ENCODE measurements at places on chromosomes 11 and 22.
A peak's percentile ranks its signal among the peaks of the same experiment; 100 is the strongest.

- no peak for DNase-seq
Measured at GRCh38 chr11:118168751-118169150, 7.7 kb downstream of the SCN2B start.

DNA sequence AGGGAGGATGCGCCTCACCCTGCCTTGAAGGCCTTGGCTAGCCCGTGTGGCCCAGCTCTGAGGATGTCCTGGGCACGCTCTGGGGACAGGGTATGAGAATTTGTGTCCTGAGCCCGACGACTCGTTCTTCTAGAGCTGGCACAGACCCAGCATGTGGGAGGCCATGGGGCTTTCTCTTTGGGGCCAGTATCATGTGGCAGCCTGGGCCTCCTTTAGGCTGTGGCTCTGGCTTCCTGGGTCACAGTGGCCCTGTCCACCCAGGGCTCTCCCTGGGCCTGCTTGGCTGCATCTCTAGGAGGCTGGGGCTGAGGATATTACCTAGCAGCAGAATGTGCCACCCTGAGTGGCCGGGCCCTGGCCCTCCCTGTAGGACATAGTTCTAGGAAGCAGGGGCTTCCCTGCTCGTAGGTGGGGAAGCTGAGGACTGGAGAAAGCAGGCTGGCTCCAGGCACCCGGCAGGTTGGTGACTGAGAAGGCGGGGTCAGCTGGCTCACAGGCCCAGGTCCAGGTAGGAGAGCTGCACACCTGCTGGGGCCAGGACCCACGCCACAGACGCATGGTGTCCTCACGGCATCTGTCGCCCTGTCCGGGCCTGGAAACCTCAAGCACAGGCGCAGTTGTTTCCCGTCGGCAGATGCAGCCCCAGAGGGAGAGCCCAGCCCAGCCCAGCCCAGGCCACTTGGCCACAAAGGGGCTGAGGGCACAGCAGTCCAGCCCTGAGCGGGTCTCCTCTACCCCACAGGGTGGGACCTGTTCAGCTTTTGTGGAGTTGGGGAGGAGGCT is 6.8 kb downstream of the CCDC188 start:
- no peak for DNase-seq

DNA sequence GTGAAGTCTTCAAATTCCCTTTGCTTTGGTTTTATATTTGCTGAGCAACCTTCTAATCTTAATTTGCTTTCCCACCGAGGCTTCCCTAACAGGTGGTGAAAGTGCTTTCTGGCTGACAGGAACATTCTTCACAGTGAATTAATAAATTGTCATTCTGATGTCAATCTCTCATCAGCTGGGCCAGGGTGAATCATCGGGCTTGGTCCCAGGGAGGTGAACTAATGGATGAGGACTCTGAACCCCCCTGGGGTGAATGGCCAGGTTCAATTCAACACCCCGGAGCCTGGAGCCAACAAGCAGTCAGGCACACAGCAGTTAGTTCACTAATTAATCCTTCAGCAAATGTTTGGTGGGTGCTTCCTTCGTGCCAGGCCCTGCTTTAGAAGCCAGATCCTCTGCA is 155.4 kb upstream of the PDGFD start:
- no peak for DNase-seq

- DNase-seq: no peak
Measured at GRCh38 chr11:87320123-87320522, 282.4 kb downstream of the TMEM135 start.

DNA sequence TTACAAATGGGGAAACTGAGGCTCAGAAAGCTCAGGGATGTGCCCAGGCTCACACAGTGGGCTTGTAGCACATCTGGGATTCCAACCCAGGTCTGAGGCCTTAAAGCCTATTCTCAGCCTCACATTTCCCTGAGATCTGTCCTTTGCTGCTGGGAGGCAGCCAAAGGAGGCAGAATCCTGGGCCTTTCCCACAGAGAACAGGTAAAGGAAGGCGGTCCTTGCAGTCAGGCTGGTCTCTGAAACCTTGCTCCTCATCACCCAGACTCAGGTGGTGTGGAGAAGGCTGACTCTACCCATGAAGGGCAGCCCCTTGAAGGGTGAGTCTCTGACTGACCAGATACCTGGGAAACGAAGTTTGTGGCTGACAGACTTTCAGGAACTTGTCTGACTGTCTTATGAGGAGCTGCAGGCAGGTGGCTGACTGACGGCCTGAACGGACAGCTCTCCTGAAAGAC is 7.8 kb downstream of the SLCO2B1 start:
- DNase-seq: no peak

GRCh38 chr11:107203656-107204055 is 185.4 kb upstream of the GUCY1A2 start:
- no peak for DNase-seq

DNA sequence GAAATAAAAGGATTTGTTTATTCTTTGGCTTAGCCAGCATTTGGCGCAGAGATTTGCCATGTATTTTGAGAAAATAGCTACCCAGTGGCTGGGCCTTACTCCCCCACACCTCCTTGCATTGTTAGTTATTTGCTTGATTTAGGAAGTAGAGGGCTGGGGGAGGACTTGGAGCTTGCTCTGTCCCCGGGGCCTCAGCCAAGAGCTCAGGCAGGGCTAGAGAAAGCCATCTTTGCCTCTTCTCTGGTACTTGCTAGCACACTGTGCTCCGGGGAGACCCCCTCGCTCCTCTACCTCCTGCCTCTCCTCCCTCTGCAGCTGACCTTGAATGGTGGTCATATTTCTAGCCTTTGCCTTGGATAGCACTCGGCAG is 93.0 kb downstream of the SCN3B start:
- DNase-seq: no peak

DNA sequence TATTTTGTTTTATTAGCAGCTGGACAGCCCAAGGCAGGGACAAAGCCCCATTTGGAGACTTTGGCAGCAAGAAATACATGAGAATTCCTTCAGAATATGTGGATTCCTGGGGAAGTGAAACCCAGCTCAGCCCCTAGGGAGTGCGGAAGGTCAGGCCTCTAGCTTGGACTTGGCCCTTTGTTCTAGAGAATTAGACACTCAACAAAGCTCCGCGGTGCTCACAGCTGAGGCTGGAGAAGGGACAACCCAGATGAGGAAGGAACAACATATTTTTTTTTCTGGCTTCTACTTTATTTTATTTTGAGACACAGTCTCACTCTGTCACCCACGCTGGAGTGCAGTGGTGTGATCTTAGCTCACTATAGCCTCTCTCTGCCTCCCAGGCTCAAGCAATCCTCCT is 44.7 kb upstream of the SEPTIN5 start:
- DNase-seq: no peak

GRCh38 chr11:19458231-19458630 is 217.5 kb upstream of the E2F8 start:
- no peak for DNase-seq

DNA sequence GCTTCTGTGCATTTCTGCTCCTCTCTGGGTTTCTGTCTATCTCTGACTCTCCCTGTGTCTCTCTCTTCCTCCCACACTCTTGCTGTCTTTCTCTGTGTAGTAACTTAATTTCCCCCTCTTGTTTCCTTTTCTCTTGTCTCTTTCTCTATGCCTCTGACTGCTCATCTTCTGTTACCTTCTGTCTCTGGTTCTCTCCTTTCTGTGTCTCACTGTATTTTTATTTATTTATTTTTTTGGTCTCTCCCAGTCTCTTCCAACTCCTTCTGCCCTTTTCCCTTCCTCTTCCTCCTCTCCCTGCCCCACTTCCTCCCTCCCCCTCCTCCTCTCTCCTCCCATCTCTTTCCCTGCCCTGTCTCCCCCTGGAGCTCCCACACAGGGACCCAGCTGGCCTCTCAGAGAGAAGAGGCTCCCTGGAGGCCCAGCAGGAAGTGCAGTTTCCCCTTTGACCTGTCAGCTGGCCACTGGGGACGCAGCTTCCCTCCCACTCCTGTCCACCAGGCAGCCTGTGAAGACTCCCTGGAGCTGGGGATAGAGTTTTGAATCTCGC is 38.3 kb upstream of the MYH9 start:
- no peak for DNase-seq

- DNase-seq: peak; percentile 29
Measured at GRCh38 chr22:50274311-50274710, 4.1 kb upstream of the MAPK11 start.

GRCh38 chr11:97354026-97354425 is 964.2 kb downstream of the JRKL start:
- DNase-seq: no peak

DNA sequence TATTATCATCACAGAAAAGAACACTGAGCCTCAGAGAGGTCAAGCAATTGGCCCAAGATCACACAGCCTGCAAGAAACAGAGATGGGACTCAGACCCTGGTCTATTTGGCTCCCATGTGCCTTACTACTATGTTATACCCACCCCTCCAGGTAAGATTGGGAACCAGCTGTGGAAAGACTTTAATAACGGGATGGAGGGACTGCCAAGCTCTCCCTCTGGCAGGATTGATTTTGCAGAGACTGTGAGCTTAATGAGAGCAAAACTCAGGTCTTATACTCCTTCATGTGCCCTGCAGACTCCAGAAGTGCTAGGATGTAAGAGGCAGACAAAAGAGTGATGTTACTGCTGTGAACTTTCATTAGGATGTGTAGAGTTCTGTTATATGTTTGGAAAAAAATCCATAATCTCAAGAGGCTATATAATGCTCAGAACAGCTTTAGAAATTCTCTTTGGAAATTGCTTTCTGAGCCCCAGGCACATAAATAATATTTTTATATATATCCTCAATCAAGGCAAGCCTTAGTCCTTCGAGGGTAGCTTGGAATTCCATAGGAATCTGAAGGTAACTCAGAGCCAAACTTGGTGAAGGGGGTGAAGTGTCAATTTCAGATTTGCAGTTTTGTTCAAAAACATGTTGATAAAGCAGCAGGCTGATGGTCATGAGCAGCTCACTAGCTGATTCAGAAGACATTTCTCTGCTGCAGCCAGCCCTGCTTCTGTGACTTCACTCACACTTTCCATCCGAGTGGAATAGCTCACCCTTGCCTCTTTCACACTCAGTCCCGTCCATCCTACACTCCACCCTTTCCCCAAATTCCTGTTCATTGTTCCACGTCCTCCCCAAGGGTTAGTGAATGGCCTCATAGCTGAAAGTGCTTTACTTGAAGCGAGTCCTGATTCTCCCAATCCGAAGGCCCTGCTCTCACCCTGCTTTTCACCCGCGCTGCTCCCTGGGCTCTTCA is 188.8 kb downstream of the SNX19 start:
- no peak for DNase-seq

GRCh38 chr11:57111619-57112018 is 70.1 kb upstream of the LRRC55 start:
- DNase-seq: no peak

DNA sequence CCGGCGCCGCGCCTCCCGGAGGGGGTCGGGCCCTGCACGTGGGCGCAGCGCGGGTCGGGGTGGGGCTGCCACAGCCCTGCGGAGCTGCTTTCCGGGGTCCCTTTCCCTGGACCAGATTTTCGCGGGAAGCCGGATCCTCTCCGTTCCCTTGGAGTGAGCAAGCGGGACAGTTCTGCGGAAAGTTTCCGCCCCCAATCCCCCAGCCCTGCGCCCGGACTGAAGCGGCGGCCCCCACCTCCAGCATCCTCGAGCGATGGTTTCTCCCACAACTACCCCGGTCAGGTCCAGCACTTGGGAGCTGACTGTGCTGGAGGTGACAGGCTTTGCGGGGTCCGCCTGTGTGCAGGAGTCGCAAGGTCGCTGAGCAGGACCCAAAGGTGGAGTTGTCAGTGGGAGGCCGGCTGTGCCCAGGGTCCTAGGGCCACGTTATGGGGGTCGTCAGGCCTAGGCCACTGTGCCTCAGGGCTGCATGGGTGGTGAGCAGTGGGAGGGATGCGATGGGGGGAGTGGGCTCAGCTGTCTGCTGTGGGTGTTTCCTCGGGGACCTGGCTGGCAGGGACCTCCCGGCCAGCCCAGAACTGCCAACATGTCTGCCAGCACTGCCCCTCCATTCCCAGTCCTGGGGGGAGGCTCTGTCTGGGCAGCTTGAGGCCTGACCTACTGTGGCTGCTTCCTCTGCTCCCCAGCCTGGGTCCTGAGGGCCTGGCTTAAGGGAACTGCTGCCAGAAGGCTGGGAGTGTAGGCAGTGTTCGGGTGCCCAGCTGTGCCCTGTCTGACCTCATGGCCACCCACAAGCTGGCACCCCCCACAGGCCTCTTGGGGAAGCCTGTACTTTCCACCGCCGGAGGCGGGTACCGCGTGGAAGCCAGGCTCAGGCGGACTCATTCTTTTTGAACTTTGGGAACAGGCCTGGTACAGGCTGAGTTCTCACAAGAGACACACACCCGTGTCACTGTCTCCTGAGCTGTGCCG is 726 bp downstream of the ST3GAL4 start:
- no peak for DNase-seq

GRCh38 chr11:110376711-110377324 is 52.9 kb upstream of the FDX1 start:
- DNase-seq: no peak

DNA sequence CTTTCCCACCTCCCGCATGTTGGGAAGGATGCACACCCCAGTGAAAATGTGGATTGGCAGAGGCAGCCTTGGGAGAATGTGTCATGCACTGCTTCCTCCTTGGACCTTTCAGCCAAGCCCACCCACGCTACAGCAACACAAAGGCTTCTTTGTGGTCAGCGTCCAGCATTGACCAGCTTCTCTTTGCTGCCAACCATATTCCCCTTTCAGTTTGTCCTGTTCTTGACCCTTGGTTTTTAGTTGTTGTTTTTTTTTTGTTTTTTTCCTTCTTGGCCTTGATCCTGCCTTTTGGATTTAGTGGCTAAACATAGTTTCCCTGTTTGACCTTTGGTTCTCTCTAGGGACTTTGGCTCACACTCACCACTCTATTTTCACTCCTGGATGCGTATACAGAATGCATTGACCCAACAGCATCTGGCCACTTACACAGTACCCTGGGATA is 573.6 kb downstream of the INSC start:
- DNase-seq: no peak

DNA sequence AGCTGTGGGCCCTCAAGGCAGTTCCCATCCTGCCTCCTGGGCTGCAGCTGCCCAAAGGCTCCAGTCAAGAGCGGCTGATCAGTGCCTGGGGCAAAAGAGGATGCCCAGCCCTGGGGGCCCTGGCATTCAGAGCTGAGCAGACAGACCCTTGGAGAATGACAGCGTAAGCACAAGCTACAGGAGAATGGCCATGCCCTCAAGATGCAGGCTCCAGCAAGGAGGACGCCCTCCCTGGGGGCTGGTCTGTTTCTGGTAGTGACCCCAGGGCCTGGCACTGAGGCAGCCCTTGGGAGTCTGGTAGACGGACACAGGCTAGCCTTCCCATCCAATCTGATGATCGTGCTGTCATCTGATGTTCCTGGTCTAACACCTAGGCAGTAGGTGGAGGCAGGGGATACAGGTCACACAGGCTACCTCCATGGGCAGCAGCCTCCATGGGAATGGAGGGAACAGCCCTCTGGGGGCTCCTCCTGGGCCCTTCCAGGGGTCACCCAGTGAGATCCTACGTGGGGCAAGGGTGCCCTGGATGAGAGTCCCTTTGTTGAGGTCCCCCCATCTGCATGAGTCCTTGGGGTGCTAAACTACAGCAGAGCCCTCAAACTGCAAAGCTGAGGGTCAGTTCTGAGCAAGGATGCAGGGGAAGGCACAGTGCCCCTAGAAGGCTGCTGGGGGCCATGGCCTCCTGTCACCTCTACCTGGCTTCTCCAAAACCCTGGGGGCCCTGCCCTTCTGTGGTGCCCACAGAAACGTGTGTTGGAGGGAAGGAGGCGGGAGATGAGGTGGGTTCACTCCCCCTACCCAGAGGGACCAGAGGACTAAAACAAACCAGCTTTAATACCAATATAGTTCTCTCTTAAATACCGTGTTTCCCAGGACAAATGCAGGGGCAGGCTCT is 10.2 kb upstream of the SF1 start:
- DNase-seq: no peak

GRCh38 chr11:64367931-64368672 is 9.1 kb downstream of the RPS6KA4 start:
- DNase-seq: no peak

GRCh38 chr11:126748793-126749192 is 251.8 kb downstream of the KIRREL3 start:
- no peak for DNase-seq

GRCh38 chr22:43008921-43009320 is 6.0 kb downstream of the PACSIN2 start:
- DNase-seq: no peak

Data from stimulated activated naive CD4-positive, alpha-beta T cell treated with Interleukin-2 at 50 U/mL for 16 hours (primary cell).